Stimulated activated CD4-positive, alpha-beta T cell treated with anti-CD3 and anti-CD28 coated beads, Interleukin-1b, Interleukin-23, amount 100 ng/mL, for 1 hour (primary cell): ENCODE measurements at places on chromosomes 12 and 14.

- no peak for DNase-seq
These were observed 2.6 kb upstream of the EVL start for GRCh38 chr14:100062590-100062989.

GRCh38 chr12:91211866-91212265, 29.2 kb upstream of the DCN start:
- DNase-seq: no peak

GRCh38 chr12:83527810-83528209, 841.1 kb downstream of the TMTC2 start:
- no peak for DNase-seq

- no peak for DNase-seq
These were observed 349.8 kb downstream of the ZFP36L1 start for GRCh38 chr14:68442828-68443629.

GRCh38 chr14:61610900-61611299, 84.4 kb upstream of the HIF1A start:
- no peak for DNase-seq

- no peak for DNase-seq
These were observed 33.0 kb downstream of the SRRM4 start for GRCh38 chr12:119014368-119014767.

- DNase-seq: no peak
These were observed 13.9 kb downstream of the ZDHHC17 start for GRCh38 chr12:76777765-76778216.

DNA sequence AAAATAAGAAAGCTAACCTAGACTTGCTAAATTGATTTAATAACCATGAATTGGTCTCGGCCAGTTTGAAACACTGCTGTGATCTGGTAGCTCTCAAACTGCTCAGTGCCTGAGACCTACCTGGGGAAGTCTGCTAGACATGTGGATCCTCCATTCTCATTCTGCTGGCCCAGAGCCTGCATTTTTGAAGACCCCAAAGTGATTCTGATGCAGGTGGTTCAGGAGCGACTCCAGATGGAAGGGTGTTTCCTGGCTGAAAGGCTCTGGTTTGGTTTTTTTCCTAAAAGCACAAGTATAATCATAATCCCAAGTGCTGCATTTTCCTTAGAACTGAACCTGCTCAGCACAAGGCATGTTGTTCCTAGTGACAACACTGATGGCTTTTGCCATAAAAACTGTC, 159.5 kb downstream of the ZNF664 start:
- no peak for DNase-seq

- DNase-seq: no peak
These were observed 3.6 kb upstream of the LGALS3 start for GRCh38 chr14:55125403-55125802.

DNA sequence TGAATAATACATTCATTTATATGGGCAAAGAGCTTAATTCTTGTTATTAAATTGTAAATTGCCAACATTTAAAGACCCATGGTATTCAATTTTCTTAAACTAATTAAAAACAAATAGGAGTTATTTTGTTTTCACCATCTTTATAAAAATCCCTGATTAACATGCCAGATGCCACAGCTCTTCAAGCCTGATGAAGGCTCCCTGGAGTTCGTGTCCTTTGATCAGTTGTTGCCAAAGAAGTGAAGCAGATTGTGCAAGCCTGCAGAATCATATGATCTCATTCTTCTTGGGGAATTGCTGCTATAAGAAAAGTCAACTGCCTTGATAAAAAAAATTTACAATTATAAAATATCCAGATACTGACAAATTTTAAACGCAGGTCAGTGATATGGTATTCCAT, 288.3 kb upstream of the PPFIA2 start:
- DNase-seq: no peak
